Hematopoietic multipotent progenitor cell treated with erythropoietin and hydrocortisone succinate and interleukin-3 and kit ligand, for 15 days (in vitro differentiated cells): ENCODE measurements at places on chromosomes 1 and 21.

DNA sequence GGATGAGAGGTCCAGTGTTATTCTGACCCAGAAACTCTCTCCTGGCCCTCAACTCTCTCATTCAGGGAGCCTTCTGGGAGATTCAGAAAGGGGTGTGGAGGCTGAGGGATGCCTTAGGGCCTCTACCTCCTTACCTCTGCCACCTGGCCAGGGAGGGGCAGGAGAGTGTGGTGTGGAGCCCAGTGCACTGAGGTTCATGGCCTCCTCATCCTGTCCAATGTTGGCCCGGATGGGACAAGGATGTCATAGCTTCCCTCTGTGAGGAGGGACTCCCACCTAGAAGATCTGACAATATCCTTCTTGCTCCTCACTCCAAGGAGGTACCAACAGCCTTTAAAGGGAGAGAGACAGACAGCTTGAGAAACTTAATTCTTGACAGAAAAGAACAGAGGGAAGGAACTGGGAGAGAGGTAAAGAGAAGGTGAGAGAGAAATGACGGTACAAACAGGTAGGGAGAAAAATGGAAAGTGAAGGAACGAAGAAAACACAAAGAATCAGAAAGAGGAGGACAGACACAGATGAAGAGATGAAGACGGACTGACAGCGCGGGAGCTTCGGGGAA, 779 bp downstream of the BEND5 start:
- no peak for DNase-seq

GRCh38 chr1:77342745-77343144, 60.9 kb downstream of the AK5 start:
- DNase-seq, result no peak

DNA sequence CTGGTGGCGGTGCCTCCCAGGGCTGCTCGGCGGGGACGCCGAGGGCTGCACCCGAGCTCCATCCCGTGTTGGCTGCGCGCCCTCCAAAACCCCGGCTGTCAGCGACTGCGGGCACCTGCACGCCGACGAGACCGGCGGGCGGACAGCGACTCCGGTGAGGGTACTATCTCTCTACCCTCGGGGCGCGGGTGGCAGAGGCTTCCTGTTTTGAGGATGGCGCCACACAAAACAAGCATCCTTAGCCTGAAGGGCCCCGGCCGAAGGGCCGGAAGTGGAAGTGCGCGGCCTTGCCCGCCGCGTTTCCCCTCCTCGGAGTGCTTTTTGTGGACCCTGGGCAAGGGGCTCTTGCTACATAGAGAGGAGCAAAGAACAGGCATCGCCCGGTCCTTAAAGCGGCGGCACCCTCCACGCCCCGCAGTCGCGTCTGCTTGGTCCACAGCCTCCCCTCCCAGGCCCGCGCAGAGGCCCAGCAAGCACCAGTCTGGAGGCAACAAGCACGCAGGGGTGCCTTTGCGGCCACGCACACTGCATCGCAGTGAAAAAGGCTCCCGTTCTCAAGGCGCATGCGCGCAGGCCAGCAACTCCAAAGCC, 561 bp upstream of the COQ8A start:
- peak; percentile 71 for DNase-seq

GRCh38 chr1:174967845-174968705, 31.7 kb upstream of the CACYBP start:
- no peak for DNase-seq

DNA sequence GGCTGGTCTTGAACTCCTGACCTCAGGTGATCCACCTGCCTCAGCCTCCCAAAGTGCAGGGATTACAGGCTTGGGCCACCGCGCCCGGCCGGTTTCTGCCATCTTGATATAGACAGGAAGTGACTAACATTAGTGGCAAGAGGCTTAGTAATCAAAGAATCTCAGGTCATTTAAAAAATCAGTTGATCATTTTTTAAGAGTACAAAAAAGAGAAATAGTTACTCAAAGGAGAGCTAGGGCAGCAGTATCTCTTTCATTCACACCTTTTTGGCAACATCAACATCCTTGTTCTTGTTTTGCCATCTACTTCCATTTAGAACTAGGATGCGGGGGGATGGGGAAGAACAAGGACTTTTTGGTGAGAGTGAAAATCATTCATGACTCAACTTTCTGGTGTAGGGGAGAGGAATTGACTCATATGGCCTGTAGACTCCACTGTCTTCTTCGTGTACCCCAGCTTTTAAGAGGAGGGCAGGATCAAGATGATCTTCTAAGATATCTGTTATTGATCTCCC, 8.8 kb downstream of the FCRLB start:
- no peak for DNase-seq

DNA sequence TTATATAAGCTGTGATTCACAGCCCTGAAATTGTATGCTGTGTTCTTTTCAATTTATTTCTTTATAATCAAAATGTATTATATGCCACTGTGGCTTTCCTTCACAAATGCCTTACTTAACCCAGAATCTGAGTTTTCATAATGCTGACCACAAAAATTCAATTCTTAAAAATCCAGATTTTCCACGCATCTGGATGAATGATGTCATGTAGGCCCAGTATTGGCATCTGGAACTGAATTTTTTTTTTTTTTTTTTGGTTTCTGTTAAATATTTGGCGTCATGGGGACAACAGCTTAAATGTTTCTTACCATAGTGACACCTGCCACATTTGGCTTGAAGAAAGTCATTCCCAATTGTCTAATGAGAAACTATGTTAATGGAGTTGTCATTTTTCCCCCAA, 296.8 kb downstream of the TM2D1 start:
- DNase-seq, result no peak

DNA sequence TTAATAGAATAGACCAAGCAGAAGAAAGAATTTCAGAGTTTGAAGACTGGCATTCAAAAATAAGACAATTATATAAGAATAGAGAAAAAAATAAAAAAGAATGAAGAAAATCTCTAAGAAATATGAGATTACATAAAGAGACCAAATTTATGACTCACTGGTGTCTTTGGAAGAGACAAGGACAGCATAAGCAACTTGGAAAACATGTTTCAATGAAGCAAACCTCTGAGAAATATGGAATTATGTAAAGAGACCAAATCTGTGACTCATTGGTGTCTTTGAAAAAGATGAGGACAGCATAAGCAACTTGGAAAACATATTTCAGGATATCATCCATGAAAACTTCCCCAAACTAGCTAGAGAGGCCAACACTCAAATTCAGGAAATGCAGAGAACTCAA, 60.4 kb upstream of the LYPLAL1 start:
- no peak for DNase-seq
